ENCODE measurements at places on chromosomes 3 and 15.

DNA sequence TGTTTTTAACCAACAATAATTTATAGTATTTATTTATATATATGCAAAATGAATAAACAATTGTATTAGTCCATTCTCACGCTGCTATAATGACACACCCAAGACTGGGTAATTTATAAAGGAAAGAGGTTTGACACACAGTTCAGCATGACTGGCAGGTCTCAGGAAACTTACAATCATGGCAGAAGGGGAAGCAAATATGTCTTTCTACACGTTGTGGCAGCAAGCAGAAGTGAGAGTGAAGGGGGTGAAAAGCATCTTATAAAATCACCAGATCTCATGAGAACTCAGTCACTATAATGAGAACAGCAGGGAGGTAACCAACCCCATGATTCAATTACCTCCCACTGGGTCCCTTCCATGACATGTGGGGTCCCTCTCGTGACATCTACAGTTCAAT lies 162.8 kb upstream of the SLITRK3 start:
- no peak for DNase-seq

GRCh38 chr3:193704431-193704830 lies 111.4 kb downstream of the OPA1 start:
- DNase-seq, result no peak

GRCh38 chr15:85458764-85459163 lies 78.4 kb downstream of the AKAP13 start:
- no peak for DNase-seq

GRCh38 chr3:144770281-144770680 lies 798.7 kb downstream of the DIPK2A start:
- no peak for DNase-seq

- no peak for DNase-seq
Observed at GRCh38 chr15:25635191-25635590, 196.4 kb upstream of the UBE3A start.

DNA sequence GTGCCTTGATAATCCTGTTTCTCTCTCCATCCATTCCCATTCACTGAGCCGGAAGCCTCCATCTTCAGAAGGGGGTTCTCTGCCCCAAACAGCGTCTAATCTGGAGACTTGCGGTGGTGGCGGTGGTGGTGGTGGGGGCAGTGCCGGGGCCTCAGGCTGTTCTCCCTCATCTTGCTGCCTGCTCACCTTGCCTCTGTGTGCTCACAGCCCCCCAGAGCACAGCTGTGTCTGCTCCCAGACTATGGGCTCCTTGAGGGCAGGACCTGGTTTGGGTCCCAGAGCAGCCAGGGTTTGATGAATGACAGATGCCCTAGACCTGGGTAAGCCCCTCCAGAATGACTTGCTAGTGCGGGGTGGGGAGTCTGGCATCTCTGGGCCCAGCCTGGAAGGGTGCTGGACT lies 430 bp upstream of the PSTPIP1 start:
- DNase-seq, result no peak

DNA sequence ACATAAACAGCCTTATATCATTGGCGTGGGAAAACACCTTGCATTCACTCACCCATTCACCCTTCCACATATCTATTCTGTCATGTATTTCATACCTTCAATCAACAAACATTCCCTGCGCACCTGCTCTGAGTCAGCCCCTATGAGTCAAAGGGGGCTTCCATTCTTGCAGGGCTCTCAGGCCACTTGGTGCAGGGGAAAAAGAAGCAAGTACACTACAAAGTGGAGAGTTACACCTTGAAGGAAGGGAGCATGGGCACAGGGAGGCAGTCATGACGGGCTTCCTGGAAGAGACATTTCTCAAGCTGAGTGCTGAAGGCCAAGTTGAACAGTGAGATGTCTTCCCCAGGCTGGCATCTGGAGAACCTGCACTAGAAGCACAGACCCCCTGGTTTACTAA lies 4.6 kb upstream of the AMOTL2 start:
- DNase-seq, result no peak

GRCh38 chr15:74376226-74376625 lies 8.8 kb upstream of the CYP11A1 start:
- DNase-seq, result no peak

Measured in NCI-H748 treated with DMSO at 0.1 percent for 48 hours (cell line).